ENCODE measurements at places on chromosomes 12 and 14.

GRCh38 chr14:103188810-103189480 lies 65.7 kb downstream of the TNFAIP2 start:
- DNase-seq = no peak

DNA sequence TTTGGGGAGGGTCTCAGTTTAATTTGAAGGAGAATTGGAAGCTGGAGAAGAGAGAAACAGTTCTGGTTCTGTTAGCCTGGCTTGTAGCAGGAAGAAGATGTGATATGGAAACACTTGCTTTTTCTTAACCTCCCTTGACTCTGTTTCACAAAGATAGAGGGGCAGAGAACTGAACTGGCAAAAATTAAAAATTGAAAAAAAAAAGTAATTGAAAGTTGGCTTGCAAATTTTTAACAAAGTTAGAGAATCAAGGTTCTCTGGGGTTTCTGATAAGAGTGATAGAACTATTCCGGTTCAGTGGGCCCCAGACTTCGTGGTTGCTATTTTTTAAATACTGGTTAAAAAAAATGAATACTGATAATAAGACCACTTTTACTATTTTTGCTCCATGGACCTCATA lies 2.8 kb downstream of the CRADD start:
- DNase-seq = no peak

DNA sequence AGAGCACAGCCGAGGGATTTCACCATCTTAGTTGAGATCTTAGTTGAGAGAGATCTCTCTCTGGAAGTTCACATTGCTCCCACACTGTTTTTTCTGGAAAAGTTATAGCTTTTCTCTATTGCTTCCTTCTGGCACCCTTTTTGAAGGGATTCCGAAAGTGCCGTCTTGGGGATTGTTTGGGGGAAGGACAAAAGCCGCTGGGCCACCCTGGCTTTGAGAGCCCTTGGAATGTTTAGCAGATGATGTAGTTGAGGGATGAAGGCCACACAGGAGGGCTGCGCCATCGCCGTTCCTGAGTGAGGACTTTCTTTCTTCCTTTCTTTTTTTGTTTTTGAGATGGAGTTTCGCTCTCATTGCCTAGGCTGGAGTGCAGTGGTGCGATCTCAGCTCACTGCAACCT lies 17.7 kb downstream of the PLEKHG3 start:
- no peak for DNase-seq

- peak; percentile 1 for DNase-seq
Measured at GRCh38 chr14:84760489-84761126, 769.3 kb upstream of the FLRT2 start.

GRCh38 chr14:61752626-61753025 lies 9.6 kb upstream of the SNAPC1 start:
- DNase-seq = no peak

DNA sequence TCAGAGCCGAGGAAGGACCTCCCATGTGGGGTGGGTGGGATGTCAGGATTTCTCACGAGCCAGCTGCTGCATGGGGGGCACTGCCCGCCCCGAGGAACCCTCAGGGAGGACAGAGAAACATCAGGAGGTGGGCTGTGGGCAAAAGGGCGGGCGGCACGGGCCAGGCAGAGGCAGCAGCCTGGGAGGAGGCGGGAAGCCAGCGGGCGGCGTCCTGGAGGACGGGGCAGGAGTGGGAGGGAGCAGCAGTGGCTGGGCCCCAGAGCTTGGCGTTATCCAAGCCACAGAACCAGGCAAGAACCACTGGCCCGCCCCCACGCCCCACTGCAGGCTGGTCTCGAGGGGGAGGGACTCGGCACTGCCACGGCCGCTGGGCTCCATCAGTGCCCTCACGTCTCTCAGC lies 2.4 kb downstream of the C14orf180 start:
- no peak for DNase-seq

DNA sequence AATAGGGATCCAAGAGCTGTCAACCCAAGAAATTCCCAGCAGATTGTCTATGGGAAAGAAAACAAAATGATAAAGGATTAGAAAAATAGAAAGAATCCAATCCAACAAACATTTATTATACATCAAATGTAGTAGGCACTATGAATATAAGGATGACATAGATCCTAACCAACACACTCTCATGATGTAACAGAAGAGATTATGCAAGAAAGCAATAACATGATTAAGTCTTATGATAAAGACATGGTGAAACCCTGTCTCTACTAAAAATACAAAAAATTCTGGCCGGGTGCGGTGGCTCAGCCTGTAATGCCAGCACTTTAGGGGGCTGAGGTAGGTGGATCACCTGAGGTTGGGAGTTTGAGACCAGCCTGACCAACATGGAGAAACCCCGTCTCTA lies 2.7 kb downstream of the MED6 start:
- DNase-seq = no peak

- no peak for DNase-seq
Measured at GRCh38 chr14:21205026-21205677, 49.3 kb upstream of the OR5AU1 start.

DNA sequence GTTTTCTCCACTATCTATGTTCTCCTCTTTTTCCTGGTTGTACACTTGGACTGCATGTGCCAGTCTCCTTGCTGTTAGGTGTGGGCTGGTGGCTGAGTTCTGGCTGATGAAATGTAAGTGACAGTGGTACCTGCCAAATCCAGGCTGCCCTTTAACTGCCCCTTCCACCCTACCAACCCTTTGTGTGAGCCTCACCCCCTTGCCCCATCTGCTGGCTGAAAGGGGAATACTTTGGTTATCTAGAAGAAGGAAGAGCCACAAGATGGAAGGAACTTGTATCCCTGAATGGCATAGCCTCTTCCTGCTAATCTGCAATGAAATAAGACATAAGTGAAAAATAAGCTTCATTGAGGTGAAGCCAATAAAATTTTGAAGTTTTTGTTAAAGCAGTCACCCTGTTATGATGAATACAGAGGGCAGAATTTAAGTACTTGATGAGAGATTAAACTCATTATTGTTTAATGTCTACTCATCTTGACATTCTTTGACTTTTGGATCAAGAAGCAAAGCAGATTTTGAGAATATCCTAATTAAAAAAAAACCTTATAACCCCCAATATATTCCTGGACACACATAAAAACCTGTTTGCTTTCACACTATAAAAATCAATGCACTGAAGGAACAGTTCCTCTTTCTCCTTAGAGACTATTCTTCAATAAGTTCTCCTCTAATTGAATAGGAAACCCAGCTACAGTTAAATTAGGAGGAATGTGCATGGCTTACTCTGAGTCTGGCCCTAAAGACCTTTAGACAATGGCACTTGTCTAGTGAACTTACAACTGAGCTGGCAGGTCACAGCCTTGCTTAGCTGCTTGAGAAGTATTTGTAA lies 262.6 kb upstream of the BTG1 start:
- peak; percentile 50 for DNase-seq

DNA sequence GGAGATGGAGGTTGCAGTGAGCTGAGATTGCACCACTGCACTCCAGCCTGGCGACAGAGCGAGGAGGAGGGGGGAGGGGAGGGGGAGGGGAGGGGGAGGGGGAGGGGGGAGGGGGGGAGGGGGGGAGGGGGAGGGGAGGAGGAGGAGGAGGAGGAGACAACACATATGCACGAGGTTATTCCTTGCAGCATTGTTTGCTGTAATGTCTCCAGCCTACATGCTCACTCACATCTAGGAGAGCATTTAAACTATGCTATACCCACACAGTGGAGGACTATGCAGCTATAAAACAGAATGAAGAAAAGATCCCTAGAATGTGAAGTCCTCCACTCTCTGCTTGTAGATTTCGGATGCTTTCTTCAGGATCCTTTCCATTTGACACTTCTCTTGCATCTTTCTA lies 3.5 kb upstream of the HIGD1C start:
- DNase-seq = no peak

- no peak for DNase-seq
Measured at GRCh38 chr12:31321186-31321896, 4.6 kb downstream of the SINHCAF start.

- no peak for DNase-seq
Measured at GRCh38 chr12:7282844-7283243, 21.0 kb upstream of the ACSM4 start.

DNA sequence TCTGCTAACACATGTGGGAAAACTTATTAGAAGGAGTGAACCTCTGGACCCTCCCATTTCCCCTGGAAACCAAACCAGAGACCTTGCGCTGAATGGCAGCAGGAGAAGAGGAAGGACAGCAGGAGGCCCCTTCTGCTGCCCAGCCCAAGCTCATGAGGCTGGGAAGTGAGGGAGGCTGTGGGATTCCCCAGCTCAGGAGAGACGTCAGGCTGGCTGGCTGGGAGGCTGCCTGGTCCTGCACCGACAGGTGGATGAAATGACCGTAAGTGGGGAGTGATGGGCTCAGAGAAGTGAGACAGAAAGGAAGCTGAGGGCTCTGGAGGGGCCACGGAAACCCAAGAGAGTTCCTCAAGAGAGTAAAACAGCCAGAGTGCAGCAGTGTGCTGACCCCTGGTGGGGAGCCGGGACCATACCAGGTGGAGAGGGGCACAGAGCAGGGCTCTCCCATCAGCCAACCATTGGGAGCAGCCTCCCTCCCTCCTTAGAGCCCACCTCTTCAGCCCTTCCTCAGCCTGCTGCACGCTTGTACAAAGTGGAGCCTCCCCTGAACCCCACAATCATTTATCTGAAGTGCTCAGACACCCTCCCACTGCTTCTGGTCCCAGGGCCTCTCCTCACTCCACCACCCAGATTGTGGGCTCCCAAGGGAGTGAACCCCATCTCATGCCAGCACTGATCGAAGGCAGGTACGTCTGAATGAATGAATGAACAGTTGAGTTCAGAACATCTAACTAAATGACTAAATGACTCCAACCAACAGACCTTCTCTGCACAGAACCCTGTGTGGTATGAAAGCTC lies 14.0 kb downstream of the TAMALIN start:
- peak; percentile 39 for DNase-seq

- no peak for DNase-seq
Measured at GRCh38 chr14:105617201-105617777, 90.9 kb downstream of the TMEM121 start.

GRCh38 chr14:65304963-65305362 lies 107.6 kb upstream of the FUT8 start:
- no peak for DNase-seq

DNA sequence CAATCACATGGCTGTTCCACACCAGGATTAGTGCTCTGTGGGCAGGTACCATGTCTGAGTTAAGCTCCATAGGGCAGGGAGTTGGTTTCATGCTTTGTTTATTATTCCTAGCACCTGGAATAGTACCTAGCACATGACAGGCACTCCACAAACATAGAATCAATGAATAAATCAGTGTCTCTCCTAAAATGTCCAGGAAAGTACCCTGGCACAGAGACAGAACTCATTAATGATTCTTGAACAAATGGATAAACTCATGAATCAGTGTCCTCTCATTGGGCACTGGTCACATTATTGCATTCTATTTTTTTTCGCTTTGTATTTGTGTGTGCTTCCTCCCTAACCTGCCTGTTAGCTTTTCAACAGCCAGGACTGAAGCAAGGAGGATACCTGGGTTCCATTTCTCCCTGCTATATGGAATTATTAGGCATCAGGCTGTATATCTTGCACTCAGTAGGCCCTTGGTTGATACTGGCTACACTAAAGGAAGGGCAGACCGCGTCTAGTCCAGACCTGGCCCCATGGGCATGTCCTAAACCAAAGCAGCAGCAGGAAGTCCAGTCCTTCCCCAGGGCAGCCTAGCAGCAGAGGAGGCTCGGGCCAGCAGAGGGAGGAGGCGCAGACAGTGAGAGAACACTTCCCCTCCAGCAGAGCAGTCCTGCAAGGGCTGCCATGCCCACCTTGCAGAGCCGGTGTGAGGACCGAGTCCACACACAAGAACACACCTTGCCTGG lies 18.4 kb downstream of the HDAC7 start:
- no peak for DNase-seq

DNA sequence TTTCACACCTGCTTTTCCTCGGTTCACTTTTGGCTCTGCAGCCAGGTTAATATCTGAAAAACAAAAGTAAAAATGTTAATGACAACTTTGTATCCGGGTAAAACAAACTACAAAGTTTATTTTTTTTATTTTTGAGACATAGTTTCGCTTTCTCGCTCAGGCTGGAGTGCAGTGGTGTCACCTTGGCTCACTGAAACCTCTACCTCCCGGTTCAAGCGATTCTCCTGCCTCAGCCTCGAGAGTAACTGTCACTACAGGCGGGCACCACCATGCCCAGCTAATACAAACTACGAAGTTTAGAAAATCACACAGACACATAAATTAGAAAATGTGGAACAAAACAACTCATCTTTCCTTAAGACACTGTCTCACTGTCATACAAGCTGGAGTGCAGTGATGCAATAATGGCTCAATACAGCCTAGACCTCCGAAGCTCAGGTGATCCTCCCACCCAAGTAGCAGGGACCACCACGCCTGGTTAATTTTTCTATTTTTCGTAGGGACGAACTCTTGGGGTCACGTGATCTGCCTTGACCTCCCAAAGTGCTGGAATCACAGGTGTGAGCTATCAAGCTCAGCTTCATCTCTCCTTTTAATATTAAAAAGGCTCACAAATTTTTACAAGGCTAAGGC lies 38.1 kb downstream of the HNRNPC start:
- no peak for DNase-seq

DNA sequence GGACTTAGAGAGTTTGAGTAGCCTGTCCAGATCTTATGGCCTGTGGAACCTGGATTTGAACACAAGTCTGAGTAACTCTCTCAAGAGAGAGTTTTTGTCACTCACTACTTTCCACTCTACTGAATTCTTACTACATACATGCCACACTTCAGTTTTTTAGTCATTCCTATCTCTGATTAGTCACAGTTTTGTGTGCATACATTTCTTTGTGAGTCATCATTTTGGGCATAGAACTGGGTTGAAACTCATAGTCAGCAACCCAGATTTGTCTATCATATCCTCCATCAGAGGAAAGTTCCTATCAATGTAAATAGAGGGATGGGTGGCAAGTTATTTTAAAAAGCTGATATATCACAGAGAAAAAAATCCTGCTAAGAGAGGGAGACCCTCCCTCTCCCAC lies 42.9 kb downstream of the FLRT2 start:
- peak; percentile 90 for DNase-seq

GRCh38 chr12:96260231-96260630 lies 66.1 kb downstream of the ELK3 start:
- peak; percentile 40 for DNase-seq

GRCh38 chr12:65759735-65760134 lies 64.5 kb upstream of the HMGA2 start:
- DNase-seq = no peak

- no peak for DNase-seq
Measured at GRCh38 chr14:22807432-22808087, 7.7 kb downstream of the SLC7A7 start.

DNA sequence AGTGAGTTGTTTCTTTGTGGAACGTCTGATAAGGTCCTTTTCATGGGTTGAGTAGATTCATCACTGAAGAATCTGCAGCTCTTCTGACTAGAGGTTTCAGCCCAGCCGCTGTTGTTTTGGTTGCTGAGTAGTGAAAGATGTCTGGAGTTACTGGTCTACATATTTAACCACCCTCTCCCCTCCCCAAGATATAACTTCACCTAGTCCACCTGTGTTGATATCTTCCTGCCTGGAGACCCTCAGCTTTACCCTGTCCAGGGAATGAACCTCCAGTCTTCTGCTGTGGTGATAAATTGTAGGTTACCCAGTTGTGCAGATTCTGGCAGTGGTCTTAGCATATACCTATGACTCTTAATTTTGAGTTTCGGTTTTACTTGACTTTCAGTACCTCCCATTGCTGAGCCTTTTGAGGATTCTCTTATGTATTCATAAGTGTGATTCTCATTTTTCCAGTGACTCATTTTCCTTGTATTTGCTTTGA lies 62.9 kb downstream of the CCDC91 start:
- DNase-seq = peak; percentile 32
